ENCODE measurements at places on chromosomes 2 and 18.

DNA sequence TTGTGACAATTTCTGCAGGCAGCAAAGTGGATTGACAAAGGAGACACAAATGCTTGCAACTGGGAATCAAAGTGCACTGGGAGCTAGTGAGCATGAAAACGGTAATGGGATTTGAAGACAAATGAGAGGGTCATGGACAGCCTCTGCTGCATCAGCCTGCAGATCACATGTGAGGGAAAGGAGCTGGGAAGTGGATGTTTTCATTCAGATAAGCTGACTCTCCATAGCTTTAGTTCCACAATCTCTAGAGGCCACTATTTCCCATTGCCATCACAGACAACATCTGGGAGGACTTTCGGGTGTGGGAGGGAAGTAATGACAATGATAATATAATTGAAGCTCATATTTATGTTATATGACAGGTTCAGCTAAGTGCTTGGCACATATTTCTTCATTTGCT, 28.4 kb downstream of the ADCYAP1 start:
- no peak for DNase-seq

DNA sequence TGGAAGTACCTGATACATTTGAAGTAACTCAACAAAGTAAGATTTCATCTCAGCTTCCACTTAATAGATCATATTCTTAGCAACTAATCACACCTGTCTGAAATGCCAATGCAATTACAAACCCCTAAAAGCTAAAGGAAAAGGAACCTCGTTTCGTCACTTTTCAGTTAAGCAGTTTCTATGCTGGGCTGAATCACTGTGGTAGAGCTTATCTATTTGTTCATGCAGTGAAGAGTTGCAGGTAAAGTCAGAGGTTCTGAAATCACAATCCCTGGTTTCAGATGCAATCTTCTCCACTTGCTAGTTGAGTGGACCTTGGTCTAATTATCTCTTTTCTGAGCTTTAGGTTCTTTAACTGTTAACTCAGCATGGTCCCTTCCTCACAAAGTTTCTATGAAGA, 6.3 kb downstream of the HRH4 start:
- no peak for DNase-seq

- no peak for DNase-seq
Observed at GRCh38 chr18:3472681-3473544, 22.9 kb downstream of the TGIF1 start.

GRCh38 chr2:64331849-64332699, 121.9 kb upstream of the LGALSL start:
- DNase-seq: no peak

DNA sequence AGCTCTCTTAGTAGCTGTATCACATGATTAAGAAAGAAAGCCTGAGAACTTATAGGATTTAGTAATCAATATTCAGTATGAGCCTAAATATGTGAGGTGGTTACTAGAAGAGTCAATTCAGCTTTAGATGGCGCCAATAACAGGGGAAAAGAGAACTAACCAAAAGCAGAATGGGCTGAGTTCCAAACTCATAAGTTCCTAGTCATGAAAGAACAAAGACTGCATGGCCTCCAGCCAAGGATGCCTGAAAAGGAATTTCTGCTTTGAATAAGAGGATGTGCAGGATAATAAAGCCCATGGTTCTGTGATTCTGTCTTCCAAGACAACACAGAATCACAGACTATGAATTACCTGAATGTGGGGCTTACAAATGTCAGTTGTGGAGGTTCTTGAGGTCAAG, 196.5 kb downstream of the SATB2 start:
- DNase-seq: no peak

DNA sequence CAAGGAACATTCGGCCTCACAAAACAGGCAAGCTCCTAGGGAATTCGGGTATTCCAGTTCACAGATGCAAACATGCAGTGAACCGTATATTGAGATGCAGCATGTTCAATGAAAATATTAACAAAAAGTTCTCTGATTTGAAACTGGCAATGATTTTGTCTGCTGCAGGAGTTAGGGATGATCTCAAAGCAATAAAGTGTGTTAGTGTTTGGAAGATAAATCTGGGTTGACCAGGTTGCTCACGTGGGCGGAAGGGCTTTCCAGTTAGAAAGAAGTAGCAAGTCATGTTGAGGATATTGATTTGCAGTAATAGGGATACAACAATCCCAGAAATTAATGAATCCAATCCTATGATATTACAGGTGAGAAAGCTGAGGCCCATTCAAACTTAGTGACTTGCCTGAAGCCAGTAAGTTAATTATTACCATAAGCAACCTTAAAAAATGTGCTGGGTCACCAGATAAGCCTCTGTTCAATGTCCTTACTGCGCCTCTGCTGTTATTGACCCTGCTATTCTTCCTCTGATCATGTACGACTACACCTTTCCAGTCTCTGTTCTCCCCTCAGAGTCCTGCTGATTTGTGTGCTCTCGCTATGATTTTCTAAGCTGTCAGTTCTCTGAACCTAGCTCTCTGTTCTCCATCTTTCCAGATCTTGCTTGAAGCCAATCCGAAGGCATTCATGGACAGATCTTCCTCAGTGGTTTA, 370.8 kb downstream of the DSEL start:
- no peak for DNase-seq

GRCh38 chr2:62140426-62141141, 55.3 kb upstream of the B3GNT2 start:
- no peak for DNase-seq

- no peak for DNase-seq
Observed at GRCh38 chr2:69298261-69298660, 88.8 kb downstream of the GFPT1 start.

- DNase-seq: no peak
Observed at GRCh38 chr2:12935222-12935621, 218.5 kb downstream of the TRIB2 start.

DNA sequence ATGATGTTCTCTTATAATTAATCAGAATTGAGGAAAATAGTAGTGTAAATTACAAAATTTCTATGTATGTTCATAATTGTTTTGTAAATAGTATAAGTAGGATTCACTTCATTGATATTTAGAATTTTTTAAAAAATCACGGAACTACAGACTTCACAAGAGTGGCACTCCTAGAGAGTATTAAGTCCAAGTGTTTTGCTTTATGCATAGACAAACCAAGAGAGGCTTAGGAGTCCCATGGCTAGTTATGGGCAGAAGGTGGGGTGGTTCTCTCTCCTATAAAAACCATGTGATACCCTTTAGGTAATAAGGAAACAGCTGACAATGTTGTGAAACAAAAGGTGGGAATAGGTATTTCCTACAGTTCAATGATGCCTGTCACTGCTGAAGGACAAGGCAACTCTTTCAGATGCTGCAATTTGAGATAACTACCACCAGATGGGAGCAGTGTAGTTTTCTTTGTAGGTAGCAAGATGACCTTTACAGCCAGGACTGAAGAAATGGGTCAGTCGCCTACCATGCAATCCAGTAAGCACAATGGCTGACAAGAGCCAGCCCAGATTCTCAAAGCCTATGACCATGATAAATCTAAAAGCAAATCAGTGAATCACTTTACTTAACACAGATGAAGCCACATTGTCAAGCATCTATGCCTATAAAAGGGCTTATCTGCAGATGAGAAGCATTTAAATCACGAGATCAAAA, 83.9 kb downstream of the AAK1 start:
- DNase-seq: no peak

DNA sequence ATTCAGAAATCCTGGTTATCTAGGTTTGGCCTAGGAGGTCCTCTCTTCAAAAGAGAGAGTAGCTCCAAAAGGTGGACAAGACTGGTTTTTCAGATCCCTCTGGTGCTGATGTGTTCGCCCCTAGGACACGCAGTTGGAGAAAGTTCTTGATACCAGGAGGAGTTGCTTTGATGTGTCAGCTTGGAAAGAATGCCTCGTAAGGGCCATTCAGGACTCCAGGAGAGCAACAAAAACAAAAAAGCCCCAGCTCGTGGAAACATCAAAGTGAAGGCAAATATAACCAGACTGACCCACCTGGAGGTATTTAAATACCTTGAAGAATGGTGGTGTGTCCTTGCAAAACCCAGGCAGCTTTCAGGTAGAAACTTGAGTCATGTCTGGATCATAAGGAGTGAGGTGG, 12.5 kb upstream of the LBH start:
- DNase-seq: no peak

- no peak for DNase-seq
Observed at GRCh38 chr2:101883860-101884259, 107.9 kb upstream of the IL1R2 start.

DNA sequence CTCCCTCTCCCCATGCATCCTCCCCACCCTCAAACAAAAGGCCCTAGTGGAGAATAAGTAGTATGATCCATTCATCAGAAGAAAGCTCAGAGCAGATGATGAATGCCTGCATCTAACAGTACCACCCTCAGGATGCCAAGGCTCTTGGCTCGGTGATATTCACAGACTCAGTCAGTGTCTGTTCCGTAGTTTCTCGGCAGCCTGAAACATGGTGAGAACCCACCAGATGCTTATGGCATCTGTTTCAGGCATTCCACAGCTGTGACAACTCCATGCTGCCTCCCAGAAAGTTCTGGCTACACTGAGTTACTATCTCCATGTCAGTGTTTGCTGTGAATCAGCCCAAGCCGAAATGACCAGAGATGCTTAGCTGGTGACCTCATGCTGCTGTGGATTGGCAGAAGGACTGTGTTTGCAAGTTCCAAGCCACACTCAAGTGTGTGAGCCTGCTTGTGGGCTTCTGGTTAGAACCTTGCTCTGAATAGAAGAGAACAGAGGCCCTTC, 83.9 kb downstream of the WDSUB1 start:
- no peak for DNase-seq

- DNase-seq: no peak
Observed at GRCh38 chr2:238864207-238865014, 16.5 kb downstream of the TWIST2 start.

- no peak for DNase-seq
Observed at GRCh38 chr18:77052297-77052982, 80.1 kb downstream of the MBP start.

GRCh38 chr2:234075518-234075915, 25.0 kb downstream of the SPP2 start:
- DNase-seq: no peak

DNA sequence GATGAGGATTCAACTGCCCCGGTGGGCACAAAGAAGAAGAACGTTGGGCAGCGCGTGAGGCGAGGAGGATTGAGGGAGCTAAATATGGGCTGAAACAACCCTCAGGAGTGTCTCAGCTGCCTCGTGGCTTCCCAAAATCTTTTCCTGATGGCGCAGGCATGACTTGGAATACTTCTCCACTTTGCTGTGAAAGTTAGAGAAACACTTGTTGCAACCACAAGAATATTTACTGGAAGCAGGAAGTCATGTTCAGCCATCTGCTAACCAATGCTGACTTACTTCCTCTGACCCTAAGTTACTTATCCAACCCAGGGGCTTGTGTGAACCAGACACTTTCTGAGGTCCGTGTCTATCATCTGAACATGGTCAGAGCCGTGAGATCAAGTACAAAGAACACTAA, 148.8 kb downstream of the ARL4C start:
- DNase-seq: no peak

- no peak for DNase-seq
Observed at GRCh38 chr2:114020668-114021067, 130.8 kb downstream of the ACTR3 start.

- DNase-seq: no peak
Observed at GRCh38 chr2:190627448-190628412, 21.2 kb upstream of the NAB1 start.

- DNase-seq: no peak
Observed at GRCh38 chr2:20050646-20051531, 539 bp downstream of the LAPTM4A start.

GRCh38 chr2:241530571-241530970, 22.2 kb upstream of the STK25 start:
- DNase-seq: no peak

DNA sequence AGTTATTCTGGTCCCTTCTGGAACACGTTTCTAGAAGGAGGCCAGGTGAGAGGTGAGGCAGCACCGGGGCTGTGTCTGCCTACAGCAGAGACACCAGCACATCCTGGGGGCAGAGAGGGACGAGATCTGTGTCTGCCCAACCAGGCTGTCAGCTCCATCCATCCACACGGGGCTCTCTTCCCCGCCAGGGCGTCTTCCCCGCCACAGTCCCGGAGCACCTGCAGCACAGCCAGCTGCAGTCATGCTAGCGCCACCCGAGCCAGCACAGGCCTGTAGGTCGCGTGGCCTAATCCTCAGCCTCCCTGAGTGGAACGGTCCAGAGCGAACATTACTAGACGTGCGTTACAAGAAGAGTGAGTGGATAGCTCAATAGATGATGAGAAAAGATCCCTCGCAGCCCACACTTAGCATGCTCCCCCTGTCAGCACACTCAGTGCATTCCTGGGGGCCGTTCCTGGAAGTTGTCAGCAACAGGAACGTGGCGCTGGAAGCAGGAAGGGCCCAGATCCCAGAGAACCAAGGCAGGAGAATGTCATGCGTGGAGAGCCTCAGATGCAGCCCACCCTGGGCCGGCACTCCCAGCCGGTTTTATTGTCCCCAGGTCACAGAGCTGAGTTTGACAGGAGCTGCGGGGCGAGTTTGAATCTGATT, 179.0 kb downstream of the TWIST2 start:
- no peak for DNase-seq

GRCh38 chr2:102055346-102055990, 63.7 kb downstream of the IL1R2 start:
- DNase-seq: no peak

GRCh38 chr2:97950329-97951154, 45.2 kb downstream of the TMEM131 start:
- no peak for DNase-seq

- DNase-seq: no peak
Observed at GRCh38 chr2:189424961-189425360, 16.3 kb upstream of the WDR75 start.

- DNase-seq: no peak
Observed at GRCh38 chr2:71800106-71800809, 346.9 kb downstream of the DYSF start.

DNA sequence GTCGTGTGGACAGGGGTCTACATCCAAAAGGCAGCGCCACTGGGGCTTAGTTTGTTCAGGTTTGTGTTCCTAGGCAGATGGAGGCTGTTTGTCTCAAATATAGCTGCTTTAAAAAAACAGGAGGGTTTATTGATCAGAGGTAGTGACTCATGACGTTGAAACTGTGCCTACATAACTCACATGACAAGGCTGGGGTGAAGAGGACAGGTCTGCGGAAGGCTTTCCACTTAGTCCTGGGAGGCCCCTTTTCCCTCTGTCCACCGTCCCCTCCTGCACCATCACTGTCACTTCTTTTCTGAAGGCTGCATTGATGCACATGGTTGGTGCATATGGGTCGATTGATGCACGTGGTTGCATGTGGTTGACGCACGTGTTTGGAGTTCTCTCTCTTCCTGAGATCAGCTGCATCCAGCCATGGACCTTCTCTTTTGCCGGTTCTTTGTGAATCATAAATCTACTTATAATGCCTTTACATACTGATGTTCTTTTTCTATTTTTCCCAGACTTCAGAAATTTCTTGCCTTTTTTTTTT, 10.9 kb downstream of the SH3RF3 start:
- no peak for DNase-seq

- no peak for DNase-seq
Observed at GRCh38 chr2:139259422-139260051, 479.3 kb upstream of the NXPH2 start.
